ENCODE measurements at places on chromosomes 6 and 20.

- no peak for DNase-seq
These were observed 28.7 kb upstream of the NT5E start for GRCh38 chr6:85421181-85421580.

GRCh38 chr20:12535770-12536169 lies 473.0 kb upstream of the SPTLC3 start:
- no peak for DNase-seq

DNA sequence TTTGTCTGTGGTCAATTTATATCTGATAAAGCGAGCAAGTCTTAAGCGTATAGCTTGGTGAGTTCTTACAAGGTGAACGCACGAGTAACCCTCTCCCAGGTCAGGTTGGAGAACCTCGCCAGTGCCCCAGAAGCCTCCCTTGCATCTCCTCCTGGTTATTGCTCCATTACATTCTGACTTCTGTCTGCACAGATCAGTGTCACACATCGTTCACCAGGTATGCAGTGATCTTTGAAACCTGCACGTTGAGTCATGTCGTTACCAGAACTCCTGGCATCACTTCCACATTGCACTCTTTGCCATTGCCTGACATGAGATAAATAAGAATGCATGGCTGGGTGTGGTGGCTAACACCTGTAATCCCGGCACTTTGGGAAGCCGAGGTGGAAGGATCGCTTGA lies 44.2 kb downstream of the AKAP12 start:
- no peak for DNase-seq

- DNase-seq = no peak
These were observed 636.3 kb downstream of the UTRN start for GRCh38 chr6:144921206-144921975.

GRCh38 chr20:18289306-18289705 lies 979 bp downstream of the ZNF133 start:
- DNase-seq = no peak

GRCh38 chr6:153405931-153406330 lies 274.8 kb upstream of the RGS17 start:
- no peak for DNase-seq

GRCh38 chr6:107192830-107193229 lies 77.5 kb upstream of the BEND3 start:
- DNase-seq = no peak

GRCh38 chr20:59301343-59302007 lies 1.1 kb downstream of the EDN3 start:
- DNase-seq = no peak

DNA sequence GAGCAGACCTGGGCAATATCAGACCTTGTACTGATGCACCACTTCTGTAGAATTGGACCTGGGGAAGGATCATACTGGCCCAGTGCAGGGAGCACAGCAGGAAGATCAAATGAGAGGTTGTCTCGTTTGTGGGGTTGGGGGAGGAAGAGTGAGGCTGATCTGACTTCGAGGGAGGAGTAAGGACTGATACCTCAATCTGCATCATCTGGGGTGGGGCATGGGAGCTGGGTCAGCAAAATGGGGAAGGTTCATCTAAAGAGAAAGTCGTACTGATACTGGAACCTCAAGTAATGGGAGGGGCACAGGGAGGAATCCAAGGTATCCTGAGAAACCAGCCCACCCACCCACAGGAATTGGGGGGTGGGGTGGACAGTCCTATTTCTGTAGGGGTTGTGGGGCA lies 3.7 kb downstream of the RNF39 start:
- no peak for DNase-seq

DNA sequence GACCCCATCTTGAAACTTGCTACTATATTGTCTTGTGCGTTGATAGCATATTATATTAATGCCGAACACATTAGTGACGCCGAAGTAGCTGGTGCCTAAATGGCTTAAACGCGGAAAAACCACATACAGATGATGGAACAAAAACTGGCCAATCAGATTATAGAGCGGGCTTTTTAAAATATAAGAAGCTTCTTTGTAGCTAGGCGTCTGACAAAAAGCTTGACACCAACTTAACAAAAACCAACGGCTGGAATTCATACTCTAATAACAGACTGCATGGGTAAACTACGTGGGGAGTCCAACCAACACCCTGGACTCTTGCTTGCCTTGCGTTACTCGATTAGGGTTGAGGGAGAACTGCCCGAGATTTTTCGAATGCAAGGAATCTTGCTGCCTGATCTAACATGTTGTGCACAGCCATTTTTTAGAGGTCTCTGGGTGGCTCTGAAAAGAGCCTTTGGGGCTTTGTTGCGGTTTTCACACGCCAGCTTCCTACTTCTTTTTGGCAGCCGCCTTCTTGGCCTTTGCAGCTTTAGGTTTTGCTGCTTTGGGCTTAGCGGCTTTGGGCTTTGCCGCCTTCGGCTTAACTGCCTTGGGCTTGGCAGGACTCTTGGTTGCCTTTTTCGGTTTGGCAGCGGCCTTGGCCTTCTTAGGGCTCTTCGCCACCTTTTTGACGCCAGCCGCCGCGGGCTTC lies 45.7 kb downstream of the OR2B2 start:
- DNase-seq = no peak

- no peak for DNase-seq
These were observed 356.7 kb downstream of the QKI start for GRCh38 chr6:163771180-163771579.

- DNase-seq = no peak
These were observed 26.7 kb upstream of the RIPK1 start for GRCh38 chr6:3041606-3042005.

- no peak for DNase-seq
These were observed 214.3 kb upstream of the MARCKS start for GRCh38 chr6:113642714-113643406.

GRCh38 chr6:96787846-96788580 lies 49.3 kb downstream of the GPR63 start:
- DNase-seq = no peak

- DNase-seq = no peak
These were observed 19.6 kb downstream of the POFUT1 start for GRCh38 chr20:32227306-32227705.

Measured in activated gamma-delta T cell (primary cell).